ENCODE measurements at places on chromosomes 16 and 17.
A peak's percentile ranks its signal among the peaks of the same experiment; 100 is the strongest.

DNA sequence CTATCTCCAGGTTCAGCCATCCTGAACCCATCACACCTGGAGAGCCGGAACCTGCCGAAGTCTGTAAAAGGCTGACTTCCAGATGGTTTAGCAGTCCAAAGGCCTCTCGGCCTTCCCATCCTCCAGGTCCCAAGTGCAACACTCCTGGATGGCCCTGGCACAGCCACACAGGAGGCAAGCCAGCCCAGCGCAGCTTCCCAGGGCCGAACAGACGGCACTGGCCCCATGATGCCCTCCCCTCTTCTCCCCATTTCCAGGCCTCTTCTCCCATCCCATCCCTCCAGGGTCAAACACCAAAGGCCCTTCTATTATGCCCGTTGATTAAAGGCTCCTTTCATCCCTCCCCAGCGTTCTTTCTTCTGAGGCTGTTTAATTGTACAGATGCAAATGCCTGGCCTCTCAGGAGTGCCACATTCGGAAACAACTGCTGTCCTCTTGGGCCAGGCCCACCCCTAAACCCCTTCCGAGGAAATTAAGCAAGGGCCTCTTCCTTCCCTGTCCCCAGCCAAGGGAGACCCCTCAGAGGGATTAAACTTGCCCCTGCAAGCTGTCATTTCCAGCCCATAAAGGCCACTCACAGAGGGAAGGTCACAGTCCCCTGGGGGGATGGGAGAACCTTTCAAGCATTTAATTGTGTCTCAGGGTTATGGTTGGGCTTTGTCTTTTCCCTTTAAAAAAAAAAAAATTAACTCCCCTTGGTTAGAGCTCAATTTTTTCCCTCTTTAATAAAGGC lies 30.8 kb downstream of the AXIN2 start:
- no peak for DNase-seq

- DNase-seq = peak; percentile 32
Observed at GRCh38 chr17:50660042-50660886, 25.6 kb downstream of the ABCC3 start.

DNA sequence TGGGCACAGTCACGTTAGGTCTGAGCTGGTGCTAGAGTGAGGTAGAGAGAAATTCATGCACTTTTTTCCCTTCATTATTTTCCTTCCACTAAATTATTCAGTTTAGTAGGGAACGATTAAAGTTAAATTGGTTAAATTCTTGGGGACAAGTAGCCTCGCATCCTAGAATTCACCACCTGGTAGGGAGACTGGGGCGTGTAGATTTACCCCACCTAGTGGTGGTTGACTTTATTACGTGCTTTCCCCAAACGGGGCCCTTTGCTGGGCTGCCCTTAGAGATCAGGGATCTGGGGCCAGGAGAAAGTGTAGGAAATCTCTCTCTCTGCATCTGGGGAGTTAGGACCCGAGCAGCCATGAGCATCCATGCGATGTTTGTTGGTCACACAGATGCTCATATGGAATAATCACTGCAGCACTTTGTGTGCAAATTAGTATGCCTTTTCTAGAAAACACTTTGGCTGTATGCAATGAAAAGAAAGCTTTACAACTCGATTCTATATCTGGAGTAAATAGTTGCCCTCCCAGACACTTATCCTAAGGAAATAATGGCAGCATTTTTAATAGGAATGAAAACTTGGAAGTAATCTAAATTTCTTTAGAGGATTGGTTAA lies 107.0 kb downstream of the PLCG2 start:
- peak; percentile 37 for DNase-seq

- DNase-seq = peak; percentile 14
Observed at GRCh38 chr17:50176559-50177357, 11.0 kb downstream of the SGCA start.

DNA sequence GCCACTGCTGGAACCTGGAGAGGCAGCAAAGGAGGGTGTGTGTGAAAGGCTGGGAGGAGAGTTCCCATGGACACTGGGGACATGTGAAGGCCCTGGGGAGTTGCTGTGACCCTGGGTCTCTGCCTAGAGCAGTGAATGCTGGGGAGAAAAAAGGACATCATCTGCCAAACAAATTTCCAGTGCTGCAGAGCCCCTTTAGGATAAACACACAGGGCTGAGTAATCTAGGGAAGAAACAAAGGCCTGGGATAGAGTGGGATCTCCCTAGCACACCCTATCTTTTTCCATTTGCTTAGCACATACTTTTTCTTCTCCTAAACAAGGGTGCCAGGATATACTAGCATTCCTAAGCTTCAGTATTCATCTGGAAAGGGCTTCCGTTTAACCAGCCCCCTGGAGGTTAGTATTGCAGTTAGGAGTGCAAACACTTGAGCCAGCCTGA lies 3.3 kb upstream of the HIGD1B start:
- no peak for DNase-seq

DNA sequence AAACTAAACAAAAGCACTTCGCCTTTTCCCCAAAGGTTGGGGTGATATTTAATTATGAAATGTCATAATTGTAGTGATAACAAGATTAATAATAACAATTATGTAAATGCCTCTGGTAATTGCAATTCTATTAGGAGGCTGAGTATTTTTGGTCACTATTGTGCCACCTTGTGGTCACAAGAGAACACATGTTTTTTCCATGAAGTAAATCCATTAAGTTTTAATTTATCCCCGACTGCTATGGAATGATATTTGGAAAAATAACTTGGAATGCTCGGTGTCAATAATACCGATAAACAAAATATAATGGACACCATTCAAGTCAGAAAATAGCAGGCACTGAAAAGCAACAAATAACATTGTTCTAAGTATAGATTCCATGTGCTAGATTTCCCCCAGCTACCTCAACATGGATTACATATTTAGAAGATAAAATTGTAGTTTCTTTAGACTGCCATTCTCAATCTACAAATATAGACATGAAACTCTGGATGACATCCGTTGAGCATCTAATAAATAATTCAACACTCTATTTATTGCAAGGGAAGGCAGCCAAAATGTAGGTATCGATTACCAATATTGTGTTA lies 25.0 kb upstream of the KCNJ2 start:
- peak; percentile 49 for DNase-seq

- peak; percentile 9 for DNase-seq
Observed at GRCh38 chr16:11175106-11175786, 80.8 kb downstream of the SOCS1 start.

GRCh38 chr16:28069971-28070794 lies 6.7 kb upstream of the GSG1L start:
- no peak for DNase-seq

DNA sequence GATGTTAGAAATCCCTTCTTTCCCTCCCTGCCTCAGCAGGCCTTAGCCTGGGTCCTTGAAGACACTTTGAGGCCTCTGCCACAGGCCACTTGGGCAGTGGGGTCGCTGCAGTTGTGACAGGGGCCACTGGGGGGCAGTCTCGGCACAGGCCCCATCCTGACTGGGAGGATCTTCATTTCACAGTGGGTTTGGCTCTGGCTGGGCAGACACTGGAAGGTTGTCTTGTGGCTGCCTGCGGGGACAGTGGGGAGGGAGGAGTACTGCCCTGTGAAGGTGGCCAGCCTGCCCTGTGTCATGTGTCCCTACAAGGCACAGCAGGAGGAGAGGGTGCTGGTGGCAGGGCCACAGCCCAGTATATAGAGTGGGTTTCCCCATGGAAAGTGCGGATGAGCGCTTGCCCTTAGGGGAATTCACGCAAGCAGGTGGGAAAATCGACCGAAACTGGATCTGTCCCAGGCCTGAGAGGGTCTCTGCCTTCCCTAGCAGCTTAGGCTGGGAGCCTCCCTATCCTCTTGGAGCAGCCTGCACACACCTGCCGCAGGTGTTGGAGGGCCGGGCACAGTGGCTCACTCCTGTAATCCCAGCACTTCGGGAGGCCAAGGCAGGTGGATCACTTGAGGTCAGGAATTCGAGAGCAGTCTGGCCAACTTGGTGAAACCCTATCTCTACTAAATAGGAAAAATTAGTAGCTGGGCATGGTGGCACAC lies 28.8 kb downstream of the GINS2 start:
- DNase-seq = peak; percentile 44

- DNase-seq = no peak
Observed at GRCh38 chr16:5647051-5647450, 549.5 kb upstream of the EEF2KMT start.

All from iris pigment epithelial cell (primary cell).